ENCODE measurements at places on chromosomes 1 and 21.

DNA sequence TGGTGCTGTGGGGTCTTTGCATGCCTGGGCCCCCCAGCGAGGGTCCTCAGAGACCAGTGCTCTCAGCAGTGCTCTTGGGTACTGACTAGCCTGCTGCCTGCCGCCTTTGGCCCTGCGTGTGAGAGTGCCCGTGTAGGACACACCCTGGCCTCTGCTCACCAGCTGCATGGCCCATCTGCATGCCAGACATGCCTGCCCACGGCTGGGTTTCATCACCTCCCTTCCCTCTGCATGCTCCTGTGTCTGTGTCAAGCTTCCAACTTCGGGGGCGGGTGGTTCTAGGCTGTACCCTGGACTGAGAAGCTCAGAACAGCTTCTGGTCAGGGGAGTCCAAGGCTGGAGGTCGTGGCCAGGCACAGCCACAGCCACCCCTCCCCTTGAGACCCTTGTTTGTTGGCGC is 56.9 kb downstream of the PTPRF start:
- no peak for DNase-seq

DNA sequence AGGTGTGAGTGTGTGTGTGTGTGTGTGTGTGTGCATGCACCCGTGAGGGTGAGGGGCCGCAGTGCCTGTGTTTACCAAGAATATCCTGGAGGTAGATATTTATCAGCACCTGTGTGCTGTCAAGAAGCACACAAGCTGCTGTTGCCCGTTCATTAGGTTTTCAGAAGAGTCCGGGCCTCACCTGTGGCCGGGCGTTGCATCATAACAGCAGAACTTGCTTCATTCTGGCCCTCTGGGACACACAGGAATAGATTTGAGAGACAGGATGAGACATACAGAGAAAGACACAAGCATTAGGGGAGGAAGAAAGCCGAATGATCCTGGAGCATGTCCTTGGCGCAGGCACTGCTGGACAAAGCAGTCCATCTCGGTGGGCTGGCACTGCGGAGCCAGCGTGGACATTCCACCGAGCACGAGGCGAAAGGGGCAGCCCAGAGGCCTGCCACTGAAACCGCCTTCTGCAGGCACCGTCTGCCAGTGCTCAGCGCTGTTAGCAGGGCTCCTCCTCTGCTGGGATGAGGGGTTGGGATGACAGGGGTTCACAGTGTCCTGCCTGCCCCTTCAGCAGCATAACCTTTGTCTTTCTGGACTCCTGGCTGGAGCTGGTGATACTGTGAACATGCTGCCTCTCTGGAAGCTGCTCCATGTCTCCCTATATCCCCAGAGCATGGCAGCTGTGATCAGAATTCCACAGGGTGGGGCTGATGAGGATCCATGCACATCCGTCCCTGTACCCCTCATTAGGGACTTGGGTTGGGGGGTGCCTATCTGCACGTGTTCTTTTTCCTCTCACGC is 81.1 kb downstream of the PEX14 start:
- no peak for DNase-seq

GRCh38 chr1:37040773-37041172 is 6.5 kb upstream of the GRIK3 start:
- DNase-seq, result no peak

- no peak for DNase-seq
Observed at GRCh38 chr1:61981870-61982660, 212.6 kb upstream of the L1TD1 start.

GRCh38 chr1:26570287-26570686 is 40.7 kb downstream of the RPS6KA1 start:
- DNase-seq, result no peak

DNA sequence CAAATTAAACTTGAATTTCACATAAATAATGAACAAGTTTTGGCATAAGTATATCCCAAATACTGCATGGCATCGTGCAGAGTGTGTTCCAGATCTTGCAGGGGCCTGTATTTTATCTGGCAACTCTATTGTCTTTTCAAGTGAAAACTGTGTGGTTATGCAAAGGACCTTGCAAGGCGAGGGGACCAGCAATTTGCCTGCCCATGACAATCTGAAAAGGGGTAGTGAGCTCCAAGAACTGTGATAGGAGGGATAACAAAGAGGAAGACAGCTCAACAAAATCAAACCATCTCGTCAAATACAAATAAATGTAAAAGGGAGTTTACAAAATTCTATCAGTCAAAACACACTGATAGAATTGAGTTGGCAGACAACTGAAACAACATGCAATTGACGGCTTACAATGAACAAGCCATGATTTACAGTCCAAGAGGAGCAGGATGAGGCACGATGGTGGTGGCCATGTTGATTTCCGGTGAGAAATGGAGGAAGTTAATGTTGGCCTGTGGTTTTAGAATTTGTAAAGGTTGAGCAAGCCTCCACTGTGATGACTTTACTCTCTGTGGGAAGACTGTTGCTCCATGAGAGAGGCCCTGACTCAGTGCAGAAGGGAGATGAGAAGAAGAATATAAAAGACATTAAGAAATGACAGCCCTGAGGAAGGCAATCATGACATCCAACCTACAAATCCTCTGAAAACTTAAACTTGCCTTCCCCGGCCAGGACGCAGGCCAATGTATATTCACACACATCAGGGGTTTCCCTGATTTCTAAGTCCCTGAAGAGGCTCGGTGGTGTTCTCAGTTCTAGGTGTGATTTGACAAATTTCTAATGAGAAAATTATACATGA is 132.2 kb downstream of the ADSS2 start:
- DNase-seq, result peak; percentile 32

DNA sequence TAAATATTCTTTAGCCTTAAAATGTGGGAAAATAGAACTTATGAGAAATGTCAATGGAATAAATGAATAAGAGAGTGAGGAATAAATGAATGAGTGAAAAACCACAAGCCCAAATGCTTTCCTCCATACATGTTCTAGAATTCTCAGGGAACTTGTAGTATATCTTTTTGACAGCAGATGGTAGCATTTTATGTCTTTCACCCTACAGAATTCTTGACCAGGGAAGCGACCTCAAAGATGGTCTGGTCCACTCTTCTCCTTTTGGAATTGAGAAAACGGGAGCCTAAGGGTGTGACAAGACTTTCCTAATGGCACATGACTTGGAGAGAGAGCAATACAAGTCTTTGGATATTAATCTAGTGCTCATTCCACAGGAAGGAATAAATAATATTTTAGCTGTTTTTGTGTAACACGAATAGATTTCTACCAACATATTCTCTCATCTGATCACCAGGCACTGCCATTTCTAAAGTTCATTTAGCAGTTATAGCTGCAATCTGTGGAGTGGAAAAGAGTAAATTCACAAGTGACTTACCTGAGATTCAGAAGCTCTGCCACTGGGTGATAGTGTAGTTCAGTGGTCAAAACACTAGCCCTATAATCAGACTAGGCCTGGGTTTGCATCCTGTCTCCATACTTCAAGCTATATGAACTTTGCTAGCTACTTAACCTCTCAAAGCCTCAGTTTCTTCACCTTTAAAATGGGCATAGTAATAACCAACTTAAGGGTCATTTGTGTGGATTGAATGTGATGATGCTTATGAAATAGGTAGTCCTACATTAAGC is 15.0 kb upstream of the F5 start:
- no peak for DNase-seq

GRCh38 chr1:213994888-213995287 is 7.1 kb downstream of the PROX1 start:
- no peak for DNase-seq

DNA sequence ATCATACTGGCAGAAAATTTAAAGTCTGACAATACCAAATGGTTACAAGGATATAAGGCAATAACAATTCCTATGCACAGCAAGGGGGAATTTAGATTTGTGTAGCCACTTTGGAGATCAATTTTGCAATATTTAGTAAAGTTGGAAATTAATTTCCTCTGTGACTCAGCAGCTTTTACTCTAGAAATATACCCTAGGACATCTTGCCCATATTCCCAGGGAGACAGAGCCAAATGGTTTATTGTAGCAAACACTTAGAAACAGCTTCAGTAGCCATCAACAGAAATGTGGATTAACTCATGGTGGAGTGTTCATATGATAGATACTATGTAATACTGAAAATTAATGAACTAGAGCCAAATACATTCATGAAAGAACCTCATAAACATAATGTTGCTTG is 104.6 kb downstream of the BACH1 start:
- DNase-seq, result no peak

DNA sequence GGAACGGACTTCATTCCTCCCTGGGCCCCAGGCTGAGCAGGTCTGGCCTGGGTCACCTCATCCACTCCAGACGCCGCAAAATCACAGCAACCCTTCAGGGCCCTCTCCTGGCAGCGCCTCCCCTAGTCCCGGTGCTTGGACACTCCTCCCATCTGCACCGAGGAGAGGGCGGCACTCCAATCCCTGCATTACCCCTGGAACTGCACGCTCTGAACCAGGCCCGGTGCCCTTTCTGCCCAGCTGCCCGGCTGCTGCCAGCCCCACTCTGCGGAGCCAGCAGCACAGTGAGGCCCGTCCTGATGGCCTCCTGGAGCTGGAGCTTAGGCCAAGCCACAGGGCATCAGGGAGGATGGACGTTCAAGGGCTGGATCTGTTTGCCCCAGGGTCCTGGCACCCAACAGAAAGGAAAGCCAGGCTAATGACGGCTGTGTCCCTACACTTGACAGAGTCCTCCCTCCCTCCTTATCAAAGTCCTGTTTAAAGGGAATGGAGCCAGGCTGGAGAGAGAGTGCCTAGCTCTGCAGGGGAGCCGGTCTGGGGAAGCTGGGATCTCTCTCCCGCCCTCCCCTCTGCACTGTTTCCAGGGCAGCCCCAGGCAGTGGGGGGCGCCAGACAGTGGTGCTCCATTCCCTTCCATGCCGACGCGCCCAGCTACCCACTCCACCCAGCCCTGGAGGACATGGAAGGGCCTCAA is 12.7 kb downstream of the COL6A2 start:
- DNase-seq, result peak; percentile 1

DNA sequence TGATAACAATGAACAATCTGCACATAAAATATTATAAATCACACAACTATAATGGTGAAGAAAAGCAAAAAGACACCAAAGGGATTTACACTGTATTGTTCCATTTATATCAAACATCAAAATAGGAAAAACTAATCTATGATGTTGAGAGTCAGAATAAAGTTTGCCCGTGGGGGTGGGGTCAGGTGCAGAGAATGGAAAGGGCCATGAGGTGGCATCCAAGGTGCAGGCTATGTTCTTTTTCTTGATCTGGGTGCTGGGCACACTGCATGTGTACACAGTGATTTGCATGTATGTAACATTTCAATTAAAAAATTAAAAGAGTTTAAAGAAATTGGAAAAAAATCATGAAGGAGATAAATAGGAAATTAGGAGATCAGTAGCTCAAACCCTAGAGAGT is 127.3 kb downstream of the DSCAM start:
- DNase-seq, result no peak

- DNase-seq, result peak; percentile 89
Observed at GRCh38 chr1:87328272-87329050, at the start of gene LMO4. Gene LMO4 (plus strand): TSS chr1:87328880. CDS start chr1:87332016, 3,136 bp downstream.

DNA sequence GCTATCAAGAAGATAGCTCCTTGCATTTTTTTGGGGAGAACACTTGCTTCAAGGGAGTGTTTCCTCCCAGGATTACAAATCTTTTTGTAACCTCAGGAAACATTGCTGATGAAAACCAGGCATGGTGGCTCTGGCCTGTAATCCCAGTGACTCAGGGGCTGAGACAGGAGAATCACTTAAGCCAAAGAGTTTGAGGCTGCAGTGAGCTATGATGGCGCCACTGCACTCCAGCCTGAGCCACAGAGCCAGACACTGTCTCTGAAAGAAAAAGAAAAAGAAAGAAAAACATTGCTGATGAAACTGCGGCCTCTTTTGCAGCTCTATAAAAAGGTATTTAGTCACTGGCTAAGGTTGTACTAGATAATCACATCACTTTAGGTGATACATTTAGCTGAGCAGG is 7.3 kb downstream of the RNU1-2 start:
- no peak for DNase-seq

GRCh38 chr1:226862890-226863289 is 7.5 kb upstream of the PSEN2 start:
- no peak for DNase-seq
